ENCODE measurements at places on chromosomes 4 and X. TPM values are rescaled to one million over a fixed set of nuclear protein-coding genes. Genes with fewer than 3 reads are reported as not detected.

CABS1 gene
- not detected for total RNA-seq

MAGED4 gene
- 31.8 TPM for total RNA-seq

SCD5 gene
- total RNA-seq = 57.4 TPM

STATH gene
- not detected for total RNA-seq

KLB gene
- not detected for total RNA-seq

HELT gene
- total RNA-seq = not detected

SAGE1 gene
- not detected for total RNA-seq

DNA sequence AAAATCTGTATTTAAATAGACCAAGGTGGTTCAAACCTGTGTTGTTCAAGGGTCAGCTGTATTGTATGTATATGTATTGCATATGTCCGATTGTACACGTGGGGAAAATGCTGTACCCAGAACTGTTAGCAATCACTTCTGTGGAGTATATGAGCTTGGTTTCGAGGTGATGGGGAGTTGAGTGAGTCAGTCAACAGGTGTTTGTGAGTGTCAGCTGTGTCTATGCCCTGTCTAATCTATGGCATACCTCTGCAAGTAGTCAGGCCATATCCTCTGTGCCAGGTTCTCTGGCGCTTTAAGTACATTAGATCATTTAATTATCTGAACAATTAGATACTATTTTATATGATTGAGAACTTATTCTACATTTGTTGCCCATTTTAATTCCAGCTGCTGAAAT lies 7.4 kb downstream of the ZRSR2 start:
- DNase-seq = no peak

DNA sequence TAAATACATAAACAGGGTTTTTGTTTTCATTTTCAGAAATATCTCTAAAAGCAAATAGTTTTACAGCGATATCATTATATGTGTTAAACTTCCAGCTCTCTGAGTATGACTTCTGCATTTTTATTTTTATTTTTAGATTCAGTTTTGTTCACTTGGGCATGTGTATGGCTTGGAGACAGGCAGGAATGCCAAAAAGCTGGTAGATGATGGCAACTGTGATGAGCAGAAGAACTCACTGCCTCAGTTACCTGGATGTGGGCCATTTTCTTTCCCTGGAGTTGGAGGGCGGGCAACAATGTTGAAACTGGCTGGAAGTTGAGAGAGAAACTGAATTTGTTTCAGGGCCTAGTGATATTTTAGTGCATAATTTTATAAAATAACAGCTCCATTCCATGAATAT lies 266.4 kb downstream of the ARHGAP24 start:
- DNase-seq = no peak

DNA sequence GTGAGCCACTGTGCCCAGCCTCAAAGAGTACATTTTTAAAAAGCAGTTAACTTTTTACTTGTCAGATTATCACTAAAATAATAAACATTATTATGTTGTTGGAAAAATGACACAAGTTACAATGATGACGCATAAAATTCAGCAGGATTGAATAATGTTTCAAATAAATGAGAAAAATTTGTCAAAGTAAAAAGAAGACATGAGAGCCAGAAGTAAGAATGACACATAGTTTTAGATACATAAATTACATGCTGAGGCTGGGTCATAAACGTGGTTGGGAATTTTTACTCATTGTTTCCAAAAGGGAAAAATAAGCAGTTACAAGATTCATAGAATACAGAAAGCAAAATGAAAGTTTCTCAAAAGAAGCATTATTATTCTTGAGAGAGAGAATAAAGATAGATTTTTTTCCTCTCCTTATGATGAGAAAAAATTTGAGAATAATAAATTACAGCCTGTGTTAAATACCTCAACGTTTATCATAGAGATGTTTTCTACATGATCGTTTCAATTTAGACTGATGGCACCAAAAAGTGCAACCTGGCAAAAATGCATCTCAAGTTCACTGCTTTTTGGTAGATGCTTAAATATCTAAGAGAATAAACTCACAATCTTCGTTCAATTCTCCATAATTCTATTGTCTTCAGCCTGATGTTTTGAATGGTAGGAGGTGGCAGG lies 40.4 kb downstream of the GUCY1B1 start:
- no peak for DNase-seq

DNA sequence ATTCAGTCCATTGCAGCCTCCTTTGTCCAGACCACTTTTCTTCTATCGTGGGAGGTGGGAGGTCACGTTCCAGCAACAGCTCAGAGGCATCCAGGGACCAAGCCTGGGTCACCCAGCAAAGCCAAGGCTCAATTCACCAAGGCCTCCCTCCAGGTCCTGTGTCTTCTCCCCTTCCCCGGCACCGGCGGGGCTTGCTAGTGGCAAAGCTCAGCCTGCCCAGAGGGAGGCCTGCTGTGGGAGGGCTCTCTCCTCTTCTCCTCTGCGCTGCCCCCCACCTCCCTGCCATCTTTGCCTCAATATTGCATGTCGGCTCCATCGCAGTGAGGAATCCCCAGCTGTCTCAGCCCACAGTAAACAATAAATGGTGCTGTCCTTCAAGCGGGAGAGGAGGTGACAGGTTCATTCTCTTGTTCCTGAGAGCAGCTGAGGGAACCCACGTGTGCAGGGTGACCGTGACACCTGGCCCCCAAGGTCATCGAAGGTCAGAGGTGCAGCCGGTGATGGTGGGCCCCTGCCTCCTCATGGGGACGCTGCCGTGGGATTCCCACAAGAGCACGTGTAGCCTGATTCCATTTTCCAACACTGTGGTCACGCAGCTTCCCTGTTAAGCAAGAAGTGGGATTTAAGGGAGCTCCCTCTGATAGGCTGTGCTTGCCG lies 111.5 kb upstream of the PSAPL1 start:
- no peak for DNase-seq

GRCh38 chr4:37531151-37531550 lies 155.0 kb downstream of the RELL1 start:
- peak; percentile 56 for DNase-seq

DNA sequence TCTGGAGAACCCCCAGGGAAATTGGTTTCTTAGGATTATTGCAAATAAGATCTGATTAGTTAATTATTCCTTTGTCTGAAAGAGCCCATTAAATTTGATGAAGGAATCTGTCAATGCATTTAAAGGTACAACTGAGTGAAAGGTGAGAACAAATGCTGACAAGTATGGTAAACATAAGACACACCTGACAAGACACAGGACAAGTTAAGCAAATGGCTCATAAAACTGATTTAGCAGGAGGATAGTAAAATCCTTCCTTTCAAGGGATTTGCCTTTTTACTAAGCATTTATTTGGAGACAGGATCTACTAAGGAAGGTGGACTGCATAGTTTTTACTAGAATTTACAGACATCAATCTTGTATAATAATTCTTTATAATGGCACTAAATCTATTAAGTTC lies 553.9 kb downstream of the SPRY1 start:
- DNase-seq = no peak

DNA sequence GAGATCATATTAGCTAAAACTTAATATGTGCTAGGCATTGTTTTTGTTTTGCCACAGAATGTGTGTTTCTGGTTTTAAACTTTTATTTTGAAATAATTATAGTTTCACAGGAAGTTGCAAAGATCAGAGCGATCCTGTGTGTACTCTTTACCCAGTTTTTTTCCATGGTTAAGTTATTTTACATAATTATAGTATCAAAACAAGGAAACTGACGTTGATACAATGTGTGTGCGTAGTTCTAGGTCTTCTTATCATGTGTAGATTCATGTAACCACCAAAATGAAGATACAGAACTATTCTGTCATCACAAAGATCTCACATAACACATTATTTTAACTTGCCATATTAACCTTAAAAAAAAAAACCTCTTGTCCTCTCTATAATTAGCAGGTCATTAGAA lies 69.2 kb downstream of the BLTP1 start:
- DNase-seq = no peak

- no peak for DNase-seq
Observed at GRCh38 chr4:101304916-101305315, 42.4 kb downstream of the PPP3CA start.

GRCh38 chr4:14404730-14405129 lies 597.6 kb upstream of the CPEB2 start:
- DNase-seq = no peak

DNA sequence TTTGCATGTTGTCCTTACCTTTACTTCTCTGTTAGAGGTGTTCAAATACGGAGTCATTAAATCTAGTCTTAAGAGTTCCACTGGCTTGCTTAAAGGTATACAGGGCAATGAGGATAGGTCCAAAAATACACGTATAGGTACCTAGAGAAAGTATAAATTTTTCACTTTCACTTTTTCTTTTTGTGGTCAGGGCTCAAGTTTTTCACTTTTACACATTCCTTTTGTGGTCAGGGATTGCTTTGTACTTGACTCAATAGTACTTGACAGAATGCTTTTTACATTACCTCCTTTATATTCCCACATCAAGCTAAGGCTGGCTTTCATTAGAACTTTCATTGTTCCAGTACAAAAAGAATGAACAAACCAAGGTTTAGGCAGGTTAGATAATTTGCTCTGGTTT lies 21.7 kb downstream of the TMEM184C start:
- peak; percentile 28 for DNase-seq

GRCh38 chr4:107989162-107989536 lies 540 bp upstream of the HADH start:
- DNase-seq = no peak

DNA sequence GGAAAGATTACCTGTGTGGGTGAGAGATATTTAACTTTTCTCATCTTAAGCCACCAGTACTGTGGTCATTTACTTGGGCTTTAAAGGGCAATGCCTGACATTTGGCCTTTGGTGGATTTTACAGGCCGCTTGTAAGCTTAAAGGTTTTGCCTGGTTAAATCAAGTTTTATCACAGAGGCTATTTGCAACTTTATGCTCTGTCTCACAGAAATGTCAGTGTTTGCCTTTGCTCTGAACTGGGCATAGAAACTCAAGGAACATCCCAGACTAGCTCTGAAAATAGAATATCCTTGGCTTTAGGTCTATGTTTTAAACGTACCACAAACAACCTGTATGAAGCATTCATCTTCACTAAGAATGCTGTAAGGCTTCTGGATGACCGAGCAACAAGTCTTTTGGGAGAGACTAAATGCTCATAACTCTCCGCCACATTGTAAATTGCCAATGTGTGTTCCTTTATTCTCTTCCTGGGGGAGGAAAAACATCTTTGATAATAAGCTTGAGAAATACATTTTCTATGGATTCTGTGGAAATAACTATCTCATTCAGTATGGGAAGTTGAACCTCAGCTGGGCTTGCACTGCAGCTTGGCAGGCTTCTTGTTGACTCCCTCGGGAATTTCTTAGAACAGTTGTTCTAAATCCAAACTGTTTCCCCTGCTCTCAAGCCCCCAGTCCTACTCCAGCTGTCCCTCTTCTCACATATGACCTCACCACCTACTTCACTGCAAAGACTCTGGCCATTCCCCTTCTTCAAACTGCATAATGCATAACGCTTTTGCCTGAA lies 105.8 kb upstream of the WDR44 start:
- DNase-seq = no peak

GRCh38 chrX:110847334-110847733 lies 51.7 kb upstream of the CHRDL1 start:
- peak; percentile 59 for DNase-seq

DNA sequence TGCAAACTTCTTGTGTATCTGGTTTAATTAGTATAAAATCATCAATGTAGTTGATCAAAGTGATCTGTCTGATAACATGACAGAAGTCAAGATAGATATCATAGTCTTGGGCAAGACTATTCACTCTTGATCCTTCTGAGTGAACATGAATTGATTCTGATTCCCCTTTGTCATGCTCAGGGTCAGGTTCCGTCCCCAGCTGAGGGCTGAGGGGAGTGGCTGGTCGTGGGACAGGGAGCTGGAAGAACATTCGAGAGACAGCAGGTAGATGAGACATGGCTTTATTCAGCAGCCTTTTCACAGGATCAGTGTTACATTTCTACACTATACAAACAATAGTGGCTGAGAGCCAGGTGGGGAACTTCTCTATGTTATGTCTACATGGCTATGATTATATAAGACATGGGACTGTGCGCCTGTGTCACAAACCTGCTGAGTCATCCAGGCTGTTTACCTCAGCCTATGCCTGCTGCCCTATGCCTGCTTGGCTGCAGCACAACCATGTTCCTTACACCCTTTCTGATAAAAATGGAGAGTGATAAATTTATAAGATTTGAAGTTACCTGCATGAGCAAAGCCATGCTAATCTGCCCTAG lies 586.9 kb upstream of the NR3C2 start:
- peak; percentile 34 for DNase-seq

- DNase-seq = peak; percentile 21
Observed at GRCh38 chr4:17324386-17324830, 187.5 kb downstream of the QDPR start.

DNA sequence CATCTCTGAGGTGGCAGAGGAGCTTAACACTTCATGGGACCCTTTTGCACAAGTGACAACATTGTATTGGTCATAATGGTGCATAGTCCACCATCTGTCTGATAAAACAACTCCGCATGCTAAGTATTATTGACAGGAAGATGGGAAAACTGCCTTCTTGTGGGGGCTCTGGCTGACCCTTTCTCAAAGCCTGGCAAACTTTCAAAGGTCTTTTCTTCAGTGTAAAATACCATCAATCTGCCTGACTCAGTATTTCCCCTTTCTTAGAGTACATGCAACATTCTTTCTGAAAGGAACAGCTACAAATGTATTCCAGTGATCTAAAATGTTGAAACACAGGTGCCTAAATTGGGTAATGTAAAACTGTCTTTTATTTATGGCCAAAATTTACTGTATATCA lies 89.1 kb downstream of the NAA11 start:
- DNase-seq = no peak

- DNase-seq = peak; percentile 39
Observed at GRCh38 chr4:90943311-90943710, 816.1 kb downstream of the CCSER1 start.

DNA sequence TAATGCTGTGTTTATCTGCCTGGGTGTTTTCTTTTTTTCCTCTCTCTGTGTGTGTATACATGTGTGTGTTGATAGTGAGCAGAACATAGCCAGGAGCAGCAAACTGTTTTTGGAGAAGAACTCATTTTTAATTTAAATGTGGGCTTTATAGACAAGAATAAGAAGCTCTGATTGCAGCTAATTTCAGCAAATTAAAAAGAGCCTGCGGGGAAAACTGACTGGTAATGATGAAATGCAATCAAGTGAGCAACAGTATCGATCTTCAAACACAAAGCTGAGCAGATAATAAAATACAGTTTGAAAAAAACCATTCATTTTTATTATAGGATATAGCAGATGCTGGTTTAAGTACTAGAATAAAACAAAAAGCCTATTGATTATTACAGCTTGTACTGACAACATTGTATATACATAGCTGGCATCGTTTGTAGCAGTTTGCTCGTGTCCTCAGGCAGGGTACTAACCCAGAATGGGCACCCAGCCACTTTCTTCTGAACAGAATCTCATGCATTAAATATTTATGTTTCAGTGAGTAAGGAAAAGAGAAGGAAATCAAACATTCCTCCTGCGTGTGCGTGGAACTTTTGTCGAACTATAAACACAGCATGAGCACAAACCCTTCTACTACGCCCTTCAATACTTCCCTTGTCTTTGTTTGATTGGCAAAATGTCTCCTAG lies 73.5 kb upstream of the ZFP42 start:
- DNase-seq = no peak

DNA sequence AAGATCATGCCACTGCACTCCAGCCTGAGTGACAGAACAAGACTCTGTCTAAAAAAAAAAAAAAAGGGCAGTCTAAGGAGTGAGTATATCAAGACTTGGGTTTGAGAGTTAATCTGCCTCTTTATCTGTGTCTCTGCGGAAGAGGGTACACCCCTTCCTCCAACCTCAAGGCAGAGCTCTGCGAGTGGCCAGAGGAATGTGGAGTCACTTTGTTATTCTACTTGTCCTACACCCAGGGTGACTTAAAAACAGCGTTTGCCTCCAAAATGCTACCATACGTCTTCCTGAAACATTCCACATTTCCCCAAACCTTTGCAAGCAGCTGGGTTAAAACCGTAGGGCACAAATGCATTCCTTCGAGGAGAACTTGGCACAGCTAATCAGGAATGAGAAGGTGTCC lies 199.9 kb downstream of the SHOX start:
- no peak for DNase-seq

Measured in renal cortical epithelial cell (primary cell).